ENCODE measurements at places on chromosomes 1 and 21.

GRCh38 chr1:172476218-172476811 lies 32.4 kb upstream of the PIGC start:
- DNase-seq, result no peak

DNA sequence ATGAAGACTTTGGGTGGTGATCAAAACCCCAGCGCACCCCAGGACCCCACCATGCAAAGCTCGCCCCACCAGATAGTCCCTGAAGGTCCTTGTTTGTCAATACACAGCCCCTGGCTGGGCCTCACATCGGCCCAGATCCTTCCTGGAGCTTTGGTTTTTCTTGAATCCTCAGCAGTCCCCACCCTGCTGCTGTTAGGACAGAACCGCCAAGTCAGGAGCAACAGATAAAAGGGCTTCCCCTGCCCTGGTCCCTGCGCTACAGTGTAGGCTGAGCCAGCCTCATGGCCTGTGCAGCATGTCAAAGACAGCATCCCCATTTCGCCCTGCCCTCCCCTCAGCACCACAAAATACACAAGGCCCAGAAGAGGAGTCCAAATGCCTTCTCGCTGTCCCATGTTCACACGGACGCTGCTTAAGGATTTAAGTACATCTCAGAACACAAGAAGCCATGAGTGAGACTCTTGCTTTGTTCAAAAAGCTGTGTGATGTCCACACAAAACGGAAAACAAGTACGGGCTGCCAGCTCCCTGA lies 65.7 kb downstream of the PSMG1 start:
- no peak for DNase-seq

DNA sequence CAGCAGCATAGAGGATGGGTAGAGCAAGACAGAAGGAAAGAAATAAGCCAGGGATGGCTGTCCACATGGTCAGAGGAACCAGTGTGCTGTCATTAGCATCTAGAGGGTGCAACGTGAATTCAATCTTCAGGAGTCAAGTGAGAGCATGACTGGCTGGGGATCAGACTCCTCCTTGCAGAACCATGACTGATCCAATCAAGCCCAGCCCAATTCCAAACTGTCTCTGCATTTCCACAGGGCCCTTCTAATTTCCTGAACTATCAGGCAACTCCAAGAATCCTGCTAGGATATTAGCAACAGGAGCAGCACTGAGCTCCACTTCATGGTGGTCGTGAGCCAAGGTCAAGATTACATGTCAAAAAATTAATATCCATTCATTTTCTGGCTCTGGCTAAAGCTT lies 166.8 kb upstream of the CAMK1G start:
- DNase-seq, result no peak

DNA sequence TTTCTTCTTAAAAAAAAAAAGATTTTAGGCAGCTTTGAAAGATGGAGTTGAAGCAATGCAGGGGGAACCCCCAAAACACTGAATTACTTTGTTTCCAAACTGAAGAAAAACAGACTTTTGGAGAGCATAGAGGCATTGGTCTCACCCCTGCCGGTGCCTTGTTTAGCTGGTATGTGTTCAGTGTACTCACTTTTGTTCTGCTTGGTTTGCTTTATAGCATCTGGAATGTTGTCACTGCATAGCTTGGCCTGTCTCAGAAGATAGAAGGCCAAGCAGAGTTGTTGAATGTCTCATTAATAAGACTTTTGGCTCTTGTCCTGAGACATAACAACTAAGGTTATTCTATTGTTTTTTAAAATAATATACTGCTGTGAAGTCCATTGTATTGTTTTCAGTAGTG lies 6.9 kb downstream of the THRAP3 start:
- DNase-seq, result no peak

GRCh38 chr1:207833381-207833780 lies 77.5 kb downstream of the CD34 start:
- DNase-seq, result no peak

GRCh38 chr21:44871576-44872269 lies 1.8 kb downstream of the PTTG1IP start:
- no peak for DNase-seq

DNA sequence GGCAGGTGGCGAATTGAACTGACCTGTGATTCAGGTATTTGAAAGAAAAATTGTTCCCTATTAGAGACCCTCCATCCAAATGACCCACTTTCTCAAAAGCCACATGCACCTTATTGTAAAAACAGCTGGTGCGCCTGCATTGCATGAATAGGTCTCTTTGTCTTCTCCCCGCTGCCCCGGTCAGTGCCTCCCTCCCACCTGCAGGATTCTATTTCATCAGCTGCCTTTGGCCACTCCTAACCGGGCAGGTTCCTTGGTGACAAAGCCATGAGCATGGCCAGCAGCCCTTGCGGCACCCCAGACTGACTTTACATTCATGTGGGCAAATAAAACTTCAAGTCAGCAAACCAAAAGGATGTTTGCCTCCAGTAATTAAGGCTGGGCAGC lies 6.4 kb downstream of the TMPRSS3 start:
- DNase-seq, result no peak

Measured in stimulated activated CD8-positive, alpha-beta memory T cell treated with anti-CD3 and anti-CD28 coated beads, Interleukin-7, amount 100 ng/mL, for 48 hours (primary cell).